ENCODE measurements at places on chromosomes 3 and 15.

GRCh38 chr3:14897266-14897665 is 50.1 kb upstream of the NR2C2 start:
- DNase-seq, result no peak

DNA sequence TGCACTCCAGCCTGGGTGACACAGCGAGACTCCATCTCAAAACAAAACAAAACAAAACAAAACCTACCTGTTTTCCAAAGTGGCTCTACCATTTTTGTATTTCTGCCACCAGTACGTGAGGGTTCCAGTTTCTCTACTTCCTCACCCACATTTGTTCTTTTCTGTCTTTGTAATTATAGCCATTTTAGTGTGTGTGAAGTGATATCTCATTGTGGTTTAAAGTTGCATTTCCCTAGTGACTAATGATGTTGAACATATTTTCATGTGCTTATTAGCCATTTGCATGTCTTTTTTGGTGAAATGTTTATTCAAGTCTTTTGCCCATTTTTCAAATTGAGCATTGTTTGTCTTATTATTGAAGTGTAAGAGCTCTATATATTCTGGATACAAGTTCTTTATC is 50.7 kb downstream of the TRA2B start:
- DNase-seq, result no peak

GRCh38 chr3:134619884-134620445 is 30.9 kb downstream of the KY start:
- DNase-seq, result no peak

GRCh38 chr15:45795440-45796069 is 160.7 kb downstream of the SQOR start:
- no peak for DNase-seq

DNA sequence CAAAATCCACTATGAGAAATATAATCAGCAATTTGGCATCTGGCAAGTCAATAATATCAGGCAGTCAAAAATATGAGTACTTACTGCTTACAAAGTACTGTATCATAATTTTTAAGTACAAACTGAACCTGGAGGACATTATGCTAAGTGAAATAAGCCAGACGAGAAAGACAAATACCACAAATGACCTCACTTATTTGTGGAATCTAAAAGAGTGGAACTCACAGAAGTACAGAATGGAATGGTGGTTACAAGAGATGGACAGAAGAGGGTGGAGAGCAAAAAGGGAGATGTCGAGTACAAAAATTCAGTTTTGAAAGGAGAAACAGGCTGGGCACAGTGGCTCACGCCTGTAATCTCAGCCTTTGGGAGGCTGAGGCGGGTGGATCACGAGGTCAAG is 12.4 kb downstream of the PCYT1A start:
- no peak for DNase-seq
